Thyroid gland (tissue), 4 donors: ENCODE measurements at places on chromosomes 7 and 10.
A peak's percentile ranks its signal among the peaks of the same experiment; 100 is the strongest.

DNA sequence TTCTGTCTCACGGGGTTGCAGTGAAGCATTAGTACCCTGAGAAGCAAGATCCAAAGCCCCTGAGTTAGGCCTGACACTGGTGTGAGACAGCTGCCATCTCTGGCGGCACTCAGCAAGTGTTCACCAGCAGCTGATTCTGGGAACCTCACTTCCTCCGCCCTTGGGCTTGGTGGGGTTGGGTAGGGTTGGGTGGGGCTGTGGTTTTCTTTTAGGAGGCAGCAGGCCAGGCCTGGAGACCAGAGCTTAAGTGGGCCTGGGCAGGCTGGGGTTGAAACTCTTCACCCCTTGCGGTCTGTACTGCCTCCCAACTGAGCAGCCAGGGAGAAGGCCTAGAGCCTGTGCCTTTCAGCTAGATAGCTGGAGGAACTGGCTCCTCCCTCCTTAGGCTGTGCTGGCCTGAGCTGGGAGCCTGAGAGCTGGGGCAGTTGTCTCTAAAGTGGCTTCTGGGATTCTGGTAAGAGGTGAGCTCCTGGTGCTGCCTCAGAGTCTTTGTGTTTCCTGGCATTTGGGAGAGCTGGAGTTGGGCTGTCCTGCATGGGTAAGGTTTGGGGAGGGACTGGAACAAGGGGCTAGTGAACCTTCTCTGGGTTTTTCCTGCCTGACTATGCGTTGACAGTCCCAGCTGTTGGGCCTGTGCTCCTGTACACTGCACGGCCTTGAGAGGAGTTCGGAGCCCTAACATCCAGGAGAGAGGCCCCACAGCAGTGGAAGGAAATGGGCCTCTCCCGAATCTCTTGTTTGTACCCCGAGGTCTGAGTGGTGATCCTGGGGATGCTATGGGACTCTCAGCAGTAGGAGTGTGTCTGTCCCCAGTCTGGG lies 5.1 kb downstream of the TSPAN14 start:
- DNase-seq = peak; percentile 57

DNA sequence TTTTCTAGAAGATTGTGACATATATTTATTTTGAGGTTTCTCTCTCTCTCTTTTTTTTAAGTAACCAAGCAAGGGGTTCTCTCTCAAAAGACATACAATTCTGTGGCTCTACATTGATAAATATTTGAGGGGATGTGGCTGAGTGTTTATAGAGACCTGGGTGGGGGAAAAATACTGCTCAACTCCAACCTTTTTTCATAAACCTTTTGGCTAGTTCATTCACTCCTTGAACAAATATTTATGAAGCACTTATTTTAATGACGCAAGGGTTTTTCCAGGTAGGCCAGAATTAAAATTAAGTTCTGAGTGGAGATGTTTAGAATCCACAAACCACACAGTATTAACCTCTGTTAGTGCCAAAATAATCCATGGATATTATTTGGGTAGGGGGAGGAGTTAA lies 100.2 kb downstream of the PTPRE start:
- no peak for DNase-seq

GRCh38 chr7:117202511-117202910 lies 120.3 kb downstream of the WNT2 start:
- no peak for DNase-seq

DNA sequence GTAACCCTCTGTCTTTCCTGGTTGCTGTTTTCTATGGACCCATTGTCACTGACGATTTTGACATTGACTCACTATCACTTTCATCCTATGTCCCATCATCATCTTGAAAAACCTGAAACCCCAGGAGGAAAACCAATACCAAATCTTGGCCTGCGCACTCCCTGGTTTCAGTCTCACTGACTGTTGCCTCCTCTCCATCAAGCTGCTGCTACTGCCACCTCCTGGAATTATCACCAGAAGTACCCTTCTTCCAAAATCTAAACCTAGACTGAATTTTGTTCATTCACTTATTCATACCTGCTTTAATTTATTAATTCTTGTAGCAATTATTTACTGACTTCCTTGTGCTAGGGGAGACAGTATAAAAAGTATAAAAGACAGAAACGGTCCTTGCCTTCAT lies 44.5 kb upstream of the ACBD5 start:
- DNase-seq = peak; percentile 38

GRCh38 chr7:158740657-158741293 lies 36.2 kb upstream of the NCAPG2 start:
- no peak for DNase-seq

- peak; percentile 51 for DNase-seq
Observed at GRCh38 chr7:32588657-32589056, 93.4 kb downstream of the AVL9 start.

DNA sequence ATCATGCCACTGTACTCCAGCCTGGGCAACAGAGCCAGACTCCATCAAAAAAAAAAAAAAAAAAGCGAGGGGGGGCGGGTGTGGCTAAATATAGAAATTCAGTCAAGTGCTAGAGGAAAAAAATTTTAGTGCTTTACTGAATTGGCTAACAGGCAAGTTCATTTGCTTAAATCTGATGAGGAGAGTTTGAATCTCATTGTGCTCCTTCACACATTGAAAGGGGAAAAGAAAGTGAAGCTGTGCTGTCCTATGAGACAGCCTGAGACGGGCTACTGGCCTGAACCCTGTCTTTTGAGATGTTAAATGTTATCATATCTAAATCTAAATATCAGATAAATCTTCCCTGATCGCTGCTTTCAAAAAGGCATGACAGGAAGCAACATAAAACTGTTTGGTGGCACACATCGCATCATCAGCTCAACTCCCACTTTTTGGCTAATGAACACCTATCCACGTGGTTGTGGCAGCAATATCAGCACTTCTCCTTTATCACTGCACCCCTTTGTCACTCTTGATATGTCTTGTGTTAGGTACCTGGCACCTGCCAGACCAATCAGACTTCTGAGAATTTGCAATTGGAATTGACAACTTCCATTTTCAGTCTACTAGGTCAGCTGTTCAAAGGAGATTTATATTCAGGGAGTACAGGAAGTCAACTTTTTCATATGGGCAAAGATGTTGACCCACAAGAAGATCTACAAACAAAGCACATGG lies 14.0 kb upstream of the IFIT1B start:
- no peak for DNase-seq

- DNase-seq = no peak
Observed at GRCh38 chr7:24896031-24896501, 83.9 kb downstream of the OSBPL3 start.

- no peak for DNase-seq
Observed at GRCh38 chr7:71787513-71787912, 624.6 kb downstream of the CALN1 start.

DNA sequence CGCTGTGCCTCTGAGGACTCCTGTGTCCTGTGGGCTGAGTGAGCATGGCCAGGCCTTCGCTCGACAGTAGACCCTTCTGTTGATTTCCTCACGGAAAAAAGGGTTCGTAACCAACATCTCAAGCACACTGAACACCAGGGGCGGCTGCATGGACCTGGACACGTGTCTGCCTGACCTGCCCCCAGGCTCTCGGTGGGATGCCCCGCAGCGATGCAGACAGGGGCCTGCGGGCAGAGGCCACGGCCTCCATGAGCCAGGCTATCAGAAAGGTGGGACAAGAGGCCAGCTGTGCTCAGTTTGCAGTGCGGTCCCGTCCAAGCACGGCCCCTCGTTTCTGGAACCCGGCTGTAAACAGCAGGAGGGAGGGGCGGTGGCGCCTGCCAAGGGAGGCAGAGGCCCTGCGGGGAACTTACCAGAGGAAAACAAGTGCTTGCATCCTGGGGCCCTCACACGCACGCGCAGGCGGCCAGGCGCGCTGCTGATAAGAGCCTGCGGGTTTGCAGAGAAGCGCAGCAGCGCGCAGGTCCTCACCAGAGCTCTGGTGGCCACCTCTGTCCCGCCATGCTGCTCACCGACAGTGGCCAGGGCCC lies 10.6 kb downstream of the GPR146 start:
- DNase-seq = peak; percentile 66

GRCh38 chr10:104084482-104085142 lies 1.1 kb downstream of the COL17A1 start:
- no peak for DNase-seq

DNA sequence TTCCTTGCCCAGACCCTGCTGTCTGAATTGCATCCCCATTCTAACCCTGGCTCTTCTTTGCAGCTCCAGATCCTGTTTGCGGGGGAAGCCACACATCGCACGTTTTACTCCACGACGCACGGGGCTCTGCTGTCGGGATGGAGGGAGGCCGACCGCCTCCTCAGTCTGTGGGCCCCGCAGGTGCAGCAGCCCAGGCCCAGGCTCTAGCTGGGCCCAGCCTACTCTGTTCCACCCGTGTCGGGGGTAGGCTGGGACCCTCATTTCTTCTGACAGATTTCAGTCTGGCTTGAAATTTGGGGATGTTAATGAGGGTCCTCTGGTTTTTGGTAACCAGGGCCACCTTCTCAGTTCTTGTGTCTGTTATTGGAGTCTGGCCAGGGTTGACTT lies 2.7 kb upstream of the MTG1 start:
- DNase-seq = no peak
